ENCODE measurements at places on chromosomes 6 and 20.

DNA sequence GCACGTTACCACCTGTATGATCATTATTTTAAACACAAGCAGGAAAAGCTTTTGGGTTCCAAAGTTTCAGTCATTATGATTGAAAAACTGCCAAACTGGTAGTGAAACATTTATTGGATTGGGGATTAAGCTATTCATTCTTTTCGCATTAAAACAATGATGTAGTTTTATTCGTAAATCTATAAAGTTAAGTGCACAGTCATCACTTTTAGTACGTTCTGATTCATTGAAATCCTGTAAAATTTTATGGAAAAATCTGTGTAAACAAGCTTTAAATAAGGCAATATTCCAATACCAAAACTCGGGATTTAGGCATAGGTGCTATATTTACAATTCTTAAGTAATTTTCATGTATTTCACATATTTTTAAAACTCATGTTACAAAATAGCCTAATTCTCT lies 379.9 kb downstream of the PLCB1 start:
- no peak for DNase-seq

- no peak for DNase-seq
Observed at GRCh38 chr6:29751480-29751879, 28.2 kb downstream of the HLA-F start.

DNA sequence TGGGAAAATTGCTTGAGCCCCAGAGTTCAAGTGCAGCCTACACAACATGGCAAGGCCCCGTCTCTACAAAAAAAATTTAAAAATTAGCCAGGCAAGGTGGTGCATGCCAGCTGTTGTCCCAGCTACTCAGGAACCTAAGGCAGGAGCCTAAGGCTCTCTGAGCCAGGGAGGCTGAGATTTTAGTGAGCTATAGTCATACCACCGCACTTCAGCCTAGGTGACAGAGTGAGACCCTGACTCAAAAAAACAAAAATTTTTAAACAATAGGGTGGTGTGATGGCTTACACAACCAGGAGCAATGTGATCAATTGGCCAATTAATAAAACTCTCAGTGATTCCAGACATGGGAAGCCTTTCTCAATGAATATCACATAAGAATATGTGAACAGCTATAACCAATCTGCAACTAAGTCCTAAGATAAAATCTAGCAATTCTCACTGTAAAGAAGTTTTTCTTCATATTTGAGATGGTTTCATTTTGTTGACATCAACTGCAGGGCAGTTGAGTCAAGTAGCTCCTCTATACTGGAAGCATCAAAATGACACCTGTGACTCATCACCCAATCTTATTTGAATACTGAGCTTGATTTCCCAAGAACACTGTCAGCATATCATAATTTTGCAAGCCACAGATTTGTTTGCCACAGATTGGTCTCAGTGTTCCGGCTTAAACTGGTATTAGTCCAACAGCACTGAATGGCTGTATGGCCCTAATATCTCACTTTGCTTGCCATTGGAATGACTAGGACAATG lies 169.0 kb upstream of the GJE1 start:
- DNase-seq = no peak

DNA sequence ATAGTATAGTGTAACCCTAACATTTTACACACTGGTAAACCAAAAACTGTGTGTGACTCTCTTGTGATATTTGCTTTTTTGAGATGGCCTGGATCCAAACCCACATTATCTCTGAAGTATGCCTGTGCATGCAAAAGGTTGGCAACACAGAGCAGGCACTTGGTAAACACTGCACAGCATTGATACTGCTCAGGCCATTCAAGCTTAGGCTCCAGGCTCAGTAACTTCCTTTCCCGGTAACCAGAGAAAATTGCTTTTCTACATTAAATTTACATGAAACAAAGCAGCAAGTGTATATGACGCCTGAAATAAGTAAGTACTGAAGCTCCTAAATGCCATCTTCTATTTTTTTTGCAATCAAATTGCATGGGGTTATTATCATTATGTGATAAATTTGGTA lies 205.7 kb downstream of the EPM2A start:
- no peak for DNase-seq

DNA sequence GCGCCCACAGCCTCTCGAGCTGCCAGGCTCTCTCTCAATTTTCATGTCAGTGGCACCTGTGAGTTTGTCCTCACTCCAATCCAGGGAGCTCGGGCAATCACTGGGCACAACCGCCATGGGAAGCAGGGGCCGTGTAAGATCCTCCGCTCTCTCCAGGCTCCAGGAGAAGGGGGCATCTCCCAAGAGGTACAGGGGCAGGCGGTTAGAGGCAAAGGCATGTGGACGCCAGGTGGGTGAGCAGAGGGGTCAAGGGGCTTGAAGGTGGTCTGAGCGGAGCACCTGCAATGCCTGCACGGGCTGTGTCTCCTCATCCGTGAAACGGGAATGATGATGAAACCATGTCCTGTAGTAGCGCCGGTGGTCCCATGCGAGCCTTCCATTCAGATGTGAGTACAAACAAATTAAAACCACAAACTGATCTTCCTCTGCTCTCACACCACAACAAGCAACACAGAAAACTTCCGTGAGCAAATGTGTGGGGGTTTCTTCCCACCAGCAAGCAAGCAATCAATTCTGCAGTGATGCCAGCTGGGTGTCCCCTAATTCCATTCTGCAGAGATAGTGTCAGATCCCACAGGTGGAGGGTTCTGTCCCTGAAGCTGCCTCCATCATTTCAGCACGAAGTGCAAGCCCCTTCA lies 222.5 kb upstream of the PMEPA1 start:
- DNase-seq = no peak

GRCh38 chr6:143140767-143141166 lies 80.1 kb downstream of the AIG1 start:
- no peak for DNase-seq

DNA sequence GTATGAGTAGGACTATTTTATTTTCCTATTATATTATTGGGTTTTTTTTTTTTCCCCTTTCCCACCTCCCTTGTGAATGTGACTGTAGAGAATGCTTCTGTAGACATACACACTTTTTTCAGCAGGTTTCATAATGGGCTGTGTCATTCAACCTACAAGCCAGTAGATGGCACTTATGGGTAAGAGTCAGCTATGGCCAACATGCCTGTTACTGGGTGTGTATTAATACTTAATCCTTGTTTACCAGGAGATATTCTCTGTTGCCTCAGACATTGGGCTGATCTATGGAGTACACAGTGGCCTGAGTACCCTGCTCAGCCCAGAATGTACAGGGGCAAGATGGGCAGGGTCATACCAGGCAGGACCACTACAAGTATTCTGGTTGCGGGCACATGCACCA lies 382.5 kb downstream of the EPHA7 start:
- no peak for DNase-seq

DNA sequence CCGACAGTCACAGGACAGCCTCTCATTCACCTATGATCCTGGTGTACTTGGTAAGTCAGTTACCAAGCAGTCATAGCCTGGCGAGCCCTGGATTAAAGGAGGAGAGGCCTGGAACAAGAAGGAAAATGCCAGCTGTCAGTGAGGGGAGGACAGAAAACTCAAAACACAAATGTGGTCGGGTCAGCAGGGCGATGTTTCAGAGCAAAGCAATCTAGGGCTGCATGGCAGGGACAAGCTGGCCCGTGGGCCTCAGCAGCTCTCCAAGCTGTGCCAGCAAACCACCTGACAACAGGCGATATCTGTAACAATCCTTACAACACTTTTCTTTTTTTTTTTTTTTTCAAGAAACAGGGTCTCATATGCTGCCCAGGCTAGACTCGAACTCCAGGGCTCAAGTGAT lies 40.3 kb downstream of the MGME1 start:
- DNase-seq = no peak

DNA sequence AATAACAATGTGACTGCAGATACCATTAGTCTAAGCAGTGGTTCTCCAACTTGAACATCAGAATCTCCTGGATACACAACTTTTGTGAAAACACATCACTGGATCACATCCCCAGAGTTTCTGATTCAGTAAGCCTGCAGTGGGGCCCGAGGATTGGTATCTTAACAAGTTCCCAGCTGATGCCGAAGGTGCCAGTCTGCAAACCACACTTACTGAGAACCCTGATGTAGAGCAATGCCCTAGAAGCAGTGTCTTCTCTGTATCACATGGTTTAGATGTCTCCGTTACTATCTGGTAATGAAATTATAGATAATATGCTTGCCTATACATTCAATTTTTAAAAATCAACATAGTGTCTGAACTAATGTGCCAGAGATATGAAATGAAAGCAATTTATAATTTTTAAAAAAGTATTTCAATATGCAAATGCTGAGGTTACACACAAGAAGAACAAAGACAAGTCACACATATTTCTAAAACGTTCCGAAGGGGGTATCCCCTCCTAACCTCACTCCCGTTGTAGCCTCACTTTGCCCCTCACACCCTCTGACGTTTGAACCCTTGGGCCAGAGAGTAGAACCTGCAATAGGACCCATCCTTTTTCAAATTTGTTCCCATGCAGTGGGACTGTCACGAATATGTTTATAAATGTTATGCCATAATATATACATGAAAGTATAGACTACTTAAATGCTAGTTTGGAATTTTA lies 115.4 kb upstream of the SAMD5 start:
- DNase-seq = no peak

DNA sequence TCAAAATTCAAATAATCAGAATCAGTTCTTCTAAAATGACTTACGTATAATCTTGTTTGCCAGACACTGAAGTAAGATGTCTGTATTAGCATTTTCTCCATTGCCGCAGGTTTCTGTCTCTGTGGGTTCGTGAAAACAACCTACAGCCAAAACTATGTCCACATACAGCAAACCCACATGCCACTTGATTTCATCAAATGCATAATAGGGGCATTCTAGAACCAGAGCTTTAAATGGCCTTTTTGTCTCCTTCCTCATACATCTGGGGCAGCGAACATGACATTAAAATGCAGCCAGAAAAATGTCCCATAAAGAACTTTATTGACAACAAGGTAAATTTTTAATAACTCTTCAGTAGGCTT lies 90.2 kb upstream of the QKI start:
- DNase-seq = no peak

DNA sequence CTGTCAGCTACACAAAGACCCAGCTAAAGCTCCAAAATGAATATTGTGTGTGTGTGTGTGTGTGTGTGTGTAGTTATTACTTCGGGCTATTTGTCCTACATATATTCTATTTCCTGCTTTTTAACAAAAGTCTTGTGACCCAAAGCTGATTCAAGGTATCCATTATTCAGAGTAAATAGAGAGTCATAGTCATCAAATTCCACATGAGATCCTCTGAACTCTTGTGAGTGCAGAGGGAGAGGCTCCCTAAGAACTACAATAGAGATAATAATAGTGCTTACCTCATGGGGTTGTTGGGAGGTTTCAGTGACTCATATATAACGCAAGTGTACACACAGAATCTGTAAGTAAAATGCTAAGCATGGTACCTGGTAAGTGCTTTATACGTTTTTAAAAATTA lies 95.6 kb upstream of the SHLD1 start:
- DNase-seq = no peak

DNA sequence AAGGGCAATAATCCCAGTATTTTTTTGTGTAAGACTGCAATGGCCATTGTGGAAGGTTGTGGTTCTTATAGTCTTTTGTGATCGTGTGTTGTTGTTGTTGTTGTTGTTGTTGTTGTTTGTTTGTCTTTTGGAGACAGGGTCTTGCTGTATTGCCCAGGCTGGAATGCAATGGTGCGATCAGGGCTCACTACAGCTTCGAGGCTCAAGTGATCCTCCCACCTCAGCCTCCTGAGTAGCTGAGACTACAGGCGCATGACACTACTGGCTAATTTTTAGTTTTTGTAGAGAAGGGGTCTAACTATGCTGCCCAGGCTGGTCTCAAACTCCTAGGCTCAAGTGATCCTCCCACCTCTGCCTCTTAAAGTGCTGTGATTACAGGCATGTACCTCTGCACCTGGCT lies 3.5 kb upstream of the GSTA4 start:
- DNase-seq = no peak

DNA sequence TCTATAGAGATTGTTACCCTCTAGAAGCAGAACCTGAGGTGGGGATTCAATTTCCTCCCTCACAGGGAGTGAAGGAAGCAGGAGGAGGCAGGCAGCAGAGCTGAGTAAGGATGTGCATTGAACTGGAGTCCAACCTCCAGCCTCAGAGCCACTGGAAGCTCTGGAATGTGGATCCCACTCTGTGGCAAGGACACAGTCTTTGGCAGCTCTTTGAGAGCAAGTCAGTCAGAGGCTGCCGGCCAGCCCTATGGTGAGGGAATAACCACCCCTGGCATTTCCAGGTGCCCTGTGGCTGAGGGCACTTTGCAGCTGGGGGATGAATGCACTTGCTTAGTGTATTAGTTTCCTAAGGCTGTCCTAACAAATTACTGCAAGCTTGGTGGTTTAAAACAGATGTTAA lies 37.2 kb downstream of the EBF4 start:
- DNase-seq = no peak

DNA sequence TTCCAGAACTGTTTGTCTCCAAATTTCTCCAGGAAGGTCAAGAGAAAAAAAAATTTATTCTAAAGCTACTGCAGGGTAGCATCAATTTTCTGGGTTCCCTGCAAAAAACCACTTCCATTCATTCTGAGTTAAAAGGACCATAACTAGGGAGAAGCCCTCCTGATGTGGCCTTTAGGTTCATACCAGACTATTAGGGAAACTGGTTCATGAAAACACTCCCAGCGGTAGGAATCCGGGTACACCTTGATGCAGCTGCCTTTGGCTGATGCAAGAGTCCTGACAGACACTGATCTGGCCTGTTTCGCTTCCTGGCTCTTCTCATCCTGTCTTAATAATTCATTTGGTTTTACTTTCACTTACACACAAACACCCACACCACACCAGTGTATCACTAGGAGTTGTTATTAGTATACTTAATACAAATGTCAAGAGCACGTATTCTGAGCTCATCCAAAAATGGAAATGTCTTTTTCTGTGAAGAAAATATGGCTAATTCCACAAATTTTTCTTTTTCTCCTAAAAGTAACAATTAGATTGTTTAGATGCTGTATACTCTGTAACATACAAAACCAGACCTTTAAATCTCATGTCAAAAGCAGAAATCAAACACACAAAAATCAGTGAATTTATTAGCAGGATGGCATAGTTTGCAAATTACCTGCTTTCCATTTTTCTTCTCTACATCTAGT lies 38.4 kb upstream of the ARHGAP18 start:
- no peak for DNase-seq

DNA sequence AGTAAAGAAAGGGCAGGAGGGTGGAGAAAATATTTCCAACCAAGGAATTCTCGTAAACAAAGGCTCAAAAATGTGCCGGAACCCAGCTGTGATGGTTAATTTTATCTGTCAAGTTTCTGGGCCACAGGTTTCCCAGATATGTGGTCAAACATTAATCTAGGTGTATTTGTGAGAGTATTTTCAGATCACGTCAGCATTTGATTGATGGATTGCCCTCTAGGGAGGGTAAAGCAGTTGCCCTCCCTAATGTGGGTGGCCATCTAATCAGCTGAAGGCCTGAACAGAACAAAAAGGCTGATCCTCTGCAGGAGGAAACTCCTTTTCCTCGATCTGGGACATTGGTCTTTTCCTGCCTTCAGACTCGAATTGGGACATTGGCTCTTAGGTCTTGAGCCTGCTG lies 298.7 kb upstream of the TCF21 start:
- DNase-seq = no peak

GRCh38 chr6:161137839-161138542 lies 135.9 kb downstream of the AGPAT4 start:
- DNase-seq = no peak

- DNase-seq = no peak
Observed at GRCh38 chr20:63552481-63553249, 1.3 kb upstream of the FNDC11 start.
